GM12892 (cell line): ENCODE measurements at places on chromosomes 16 and 17.

- no peak for DNase-seq
These were observed 11.4 kb downstream of the NT5M start for GRCh38 chr17:17314501-17315071.

GRCh38 chr16:54347961-54348360 is 61.4 kb upstream of the IRX3 start:
- no peak for DNase-seq

- no peak for DNase-seq
These were observed 3.1 kb upstream of the SERPINF1 start for GRCh38 chr17:1758807-1759206.

GRCh38 chr16:25916037-25916436 is 224.3 kb downstream of the HS3ST4 start:
- DNase-seq = no peak

DNA sequence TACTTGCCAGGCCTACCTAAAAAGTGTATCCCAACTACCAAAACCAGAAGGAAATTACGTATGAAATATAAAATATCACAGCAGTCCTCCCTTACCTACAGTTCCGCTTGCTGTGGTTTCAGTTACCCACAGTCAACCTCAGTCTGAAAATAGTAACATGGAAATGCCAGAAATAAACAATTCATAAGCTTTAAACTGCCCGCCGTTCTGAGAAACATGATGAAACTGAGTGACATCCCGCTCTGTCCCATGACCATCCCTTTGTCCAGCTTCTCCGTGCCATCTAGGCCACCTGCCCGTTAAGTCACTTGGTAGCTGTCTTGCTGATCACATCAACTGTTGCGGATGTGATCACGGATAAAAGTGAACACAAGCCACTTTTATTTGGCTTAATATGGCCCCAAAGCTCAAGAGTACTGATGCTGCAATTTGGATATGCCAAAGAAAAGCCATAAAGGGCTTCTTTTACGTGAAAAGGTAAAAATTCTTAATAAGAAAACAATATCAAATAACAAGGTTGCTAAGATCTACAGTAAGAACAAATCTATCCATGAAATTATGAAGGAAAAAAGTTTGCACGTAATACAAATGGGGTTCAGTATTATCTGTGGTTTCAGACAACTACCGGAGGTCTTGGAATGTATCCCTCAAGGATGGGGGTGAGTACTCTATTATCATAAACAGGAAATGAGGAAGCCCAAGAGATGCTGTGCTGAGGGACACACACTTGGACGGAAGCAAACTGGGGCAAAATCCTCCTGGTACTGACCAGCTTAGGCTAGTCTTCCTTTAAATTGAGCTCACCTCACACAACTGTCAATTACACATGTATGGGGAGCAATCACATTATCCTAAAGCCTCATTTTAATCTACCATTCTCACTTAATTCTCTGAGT is 8.2 kb downstream of the USP22 start:
- no peak for DNase-seq

- no peak for DNase-seq
These were observed 5.2 kb upstream of the CDC42EP4 start for GRCh38 chr17:73316919-73317505.

DNA sequence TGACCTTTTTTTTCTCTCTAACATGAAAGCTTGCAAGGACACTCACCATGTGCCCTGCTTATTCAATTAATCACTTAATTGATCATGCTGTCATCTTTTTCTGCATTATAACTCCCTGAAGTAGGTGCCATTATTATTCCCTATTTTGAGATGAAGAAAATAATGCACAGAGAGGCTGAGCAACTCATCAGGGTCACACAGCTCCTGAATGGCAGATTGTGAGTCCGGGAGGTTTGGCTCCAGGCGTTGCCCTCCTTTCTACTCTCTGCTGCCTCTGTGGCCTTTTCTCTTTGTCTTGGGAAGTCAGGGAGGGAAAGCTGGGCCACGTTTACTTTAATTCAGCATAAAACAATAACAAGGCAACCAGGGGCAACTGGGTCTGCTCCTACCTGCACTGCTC is 17.2 kb upstream of the N4BP1 start:
- no peak for DNase-seq

- peak; percentile 59 for DNase-seq
These were observed 300.6 kb downstream of the SOX9 start for GRCh38 chr17:72421128-72422092.

GRCh38 chr16:85508993-85509392 is 104.1 kb upstream of the GSE1 start:
- DNase-seq = no peak

GRCh38 chr17:50063561-50064252 is 7.8 kb downstream of the ITGA3 start:
- no peak for DNase-seq

DNA sequence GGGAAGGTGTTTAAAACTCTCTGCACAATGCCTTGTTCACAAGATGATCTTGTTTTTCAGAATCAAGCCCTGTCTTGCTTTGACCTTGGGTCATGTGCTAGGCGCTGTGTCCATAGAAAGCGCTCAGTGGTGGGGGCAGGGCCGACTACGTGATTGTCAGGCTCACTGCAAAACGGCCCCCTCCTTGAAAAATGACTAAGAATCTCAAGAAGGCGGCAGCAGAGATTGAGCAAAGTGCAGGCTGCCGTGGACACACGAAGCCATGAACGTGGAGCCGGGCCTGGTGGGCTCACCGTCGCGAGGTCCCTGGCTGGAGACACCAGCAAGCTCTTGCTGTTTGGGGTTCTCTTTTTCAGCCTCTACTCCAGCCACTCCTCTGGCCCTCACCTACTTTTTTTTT is 10.2 kb downstream of the ATP2C2 start:
- no peak for DNase-seq

- no peak for DNase-seq
These were observed 14.4 kb upstream of the METRNL start for GRCh38 chr17:83064732-83065659.

GRCh38 chr17:61284174-61284573 is 115.5 kb upstream of the TBX2 start:
- no peak for DNase-seq

DNA sequence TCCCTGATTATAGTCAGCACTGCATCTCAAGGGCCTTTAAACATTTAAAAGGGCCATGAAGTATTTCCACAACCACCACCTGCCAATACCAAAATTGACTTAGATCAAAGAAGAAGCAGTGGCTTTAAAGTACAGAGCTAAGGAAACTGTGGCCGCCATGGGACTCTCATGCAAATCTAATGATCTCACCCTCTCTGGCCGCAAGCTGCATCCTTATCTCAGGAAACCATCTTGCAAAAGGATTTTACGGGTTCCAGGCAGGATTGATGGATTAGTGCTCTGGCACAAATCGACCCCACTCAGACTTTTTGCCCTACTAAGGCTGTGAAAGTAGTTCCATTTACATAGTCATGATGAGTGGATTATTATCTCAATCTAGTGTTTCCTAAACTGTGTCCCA is 22.6 kb downstream of the CDRT4 start:
- DNase-seq = no peak

DNA sequence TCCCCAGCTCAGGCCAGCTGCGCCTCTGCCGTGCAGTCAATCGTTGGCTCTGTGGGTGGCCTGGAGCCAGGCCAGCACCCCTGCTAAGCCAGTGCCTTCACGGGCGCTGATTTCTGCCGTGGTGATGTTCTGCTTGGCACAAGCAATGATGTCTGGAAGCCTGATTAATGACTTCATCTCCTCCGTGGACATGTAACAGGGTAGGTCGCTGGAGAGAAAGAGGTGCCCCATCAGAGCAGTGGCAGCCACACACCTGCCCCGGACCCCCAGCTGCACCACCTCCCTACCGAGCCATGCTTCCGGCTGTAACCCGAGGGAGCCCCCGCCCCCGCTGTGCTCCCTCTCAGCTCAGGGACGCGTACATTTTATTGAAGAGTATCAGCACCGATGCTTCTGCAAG is 1.9 kb downstream of the ARL16 start:
- DNase-seq = no peak

DNA sequence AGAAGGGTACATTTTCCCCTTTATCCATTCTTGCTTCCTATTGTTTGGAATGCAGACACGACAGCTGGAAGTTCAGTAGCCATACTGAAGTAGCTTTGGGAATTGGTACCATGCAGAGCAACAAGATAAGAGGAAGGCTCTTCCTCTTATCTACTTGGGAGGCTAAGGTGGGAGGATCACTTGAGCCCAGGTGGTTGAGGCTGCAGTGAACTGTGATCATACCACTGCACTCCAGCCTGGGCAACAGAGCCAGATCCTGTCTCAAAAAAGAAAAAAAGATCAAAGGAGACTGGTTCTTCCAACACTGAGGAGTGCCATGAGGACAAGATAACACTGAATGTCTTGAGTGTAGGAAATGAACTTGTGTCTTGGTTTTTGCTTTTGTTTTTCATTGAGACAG is 16.0 kb upstream of the RANGRF start:
- no peak for DNase-seq

GRCh38 chr17:43427362-43428043 is 28.7 kb downstream of the ARL4D start:
- no peak for DNase-seq

DNA sequence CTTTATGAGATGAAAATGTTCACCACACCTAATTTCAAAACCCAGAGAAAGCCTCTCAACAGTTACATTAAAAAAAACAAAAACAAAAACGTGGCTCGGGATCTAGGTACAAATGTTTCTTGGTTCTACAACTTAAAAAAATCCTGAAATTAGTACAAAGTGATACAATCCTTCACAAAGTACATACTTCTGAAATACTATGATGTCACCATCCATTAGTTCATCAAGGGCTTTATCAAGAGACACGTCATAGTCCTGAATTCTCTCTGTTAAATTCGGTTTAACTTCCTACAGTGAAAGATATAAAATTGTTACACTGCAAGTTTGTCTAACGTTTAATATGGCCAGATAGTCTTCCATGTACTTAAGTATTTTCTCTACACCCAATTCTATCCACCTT is 18.2 kb downstream of the LITAFD start:
- DNase-seq = no peak

GRCh38 chr16:83113317-83113716 is 486.5 kb downstream of the CDH13 start:
- DNase-seq = no peak

DNA sequence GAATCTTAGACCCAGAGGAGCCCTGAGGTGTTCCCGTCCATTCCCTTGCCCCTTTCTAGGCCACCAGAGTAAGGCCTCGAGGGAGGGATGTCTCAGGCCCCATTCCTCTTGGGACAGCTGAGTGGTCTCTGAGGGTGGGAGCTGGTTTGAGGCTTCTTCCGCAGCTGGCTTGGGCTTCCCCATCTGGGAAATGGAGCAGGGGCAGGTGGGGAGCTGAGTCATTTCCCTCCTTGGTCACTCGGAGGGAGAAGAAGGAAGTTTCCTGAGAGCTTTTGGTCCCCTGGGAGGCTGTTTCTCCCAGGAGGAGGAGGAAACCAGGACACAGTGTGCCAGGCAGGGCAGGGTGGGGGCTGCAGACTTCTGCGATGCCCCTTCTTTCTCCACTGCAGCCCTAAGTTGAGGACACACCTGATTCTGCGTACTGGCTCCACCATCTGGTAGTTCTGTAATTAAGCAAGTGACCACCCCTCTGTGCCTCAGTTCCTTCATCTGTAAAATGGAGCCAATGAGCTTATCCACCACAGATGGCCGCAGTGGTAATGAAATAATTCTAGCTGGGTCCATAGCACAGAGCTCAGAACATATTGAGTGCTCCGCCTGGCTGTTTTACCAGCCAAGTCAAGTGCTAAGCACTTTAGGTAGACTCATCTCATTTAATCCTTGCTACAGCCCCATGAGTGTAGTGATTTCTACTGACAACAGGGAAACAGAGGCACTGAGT is 1.6 kb upstream of the KCNJ12 start:
- no peak for DNase-seq

DNA sequence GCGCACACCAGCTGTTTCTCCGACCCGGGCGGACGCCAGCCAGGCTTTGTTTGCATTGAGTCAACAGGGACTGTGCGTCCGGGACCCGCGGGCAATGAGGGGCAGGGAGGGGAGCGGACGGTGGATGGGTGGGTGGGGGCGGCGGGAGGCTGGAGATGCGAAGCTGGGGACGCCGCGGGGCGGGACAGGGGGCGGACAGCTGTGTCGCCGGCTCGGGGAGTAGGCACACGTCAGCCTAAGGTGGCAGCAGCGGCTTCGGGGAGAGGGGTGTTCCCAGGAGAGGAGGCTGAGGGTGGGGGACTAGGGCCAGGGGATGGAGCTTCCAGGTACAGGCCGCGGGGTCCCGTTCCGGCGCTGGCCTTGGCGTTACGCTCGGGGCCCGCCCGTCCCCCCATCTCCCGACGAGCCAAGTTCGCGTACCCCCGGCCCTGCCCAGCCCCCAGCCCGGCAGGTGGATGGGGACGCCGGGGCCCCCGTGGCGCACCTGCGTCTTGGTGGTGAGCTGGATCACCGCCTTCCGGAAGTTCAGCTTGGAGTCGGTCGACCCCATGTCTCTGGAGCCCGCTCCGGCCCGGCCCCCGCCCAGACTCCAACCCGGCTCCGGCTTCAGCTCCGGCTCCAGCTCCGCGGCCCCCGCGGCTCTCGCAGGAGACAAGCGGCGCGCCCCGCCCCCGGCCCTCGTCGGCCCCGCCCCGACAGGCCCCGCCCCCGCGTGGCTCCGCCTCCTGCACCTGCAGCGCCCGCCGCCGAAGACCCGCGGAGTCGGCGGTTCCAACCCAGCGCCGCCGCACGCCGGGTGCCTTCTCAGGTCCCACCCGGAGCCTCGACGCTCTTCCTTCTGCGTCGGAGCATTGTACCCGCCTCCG is at the start of gene HID1:
TSS of gene HID1 (minus strand) at position 653 of the 866 bp plus-strand sequence. CDS start at position 550, 103 bp downstream.
- peak; percentile 79 for DNase-seq

GRCh38 chr16:81639348-81639747 is 139.7 kb upstream of the PLCG2 start:
- DNase-seq = no peak

GRCh38 chr16:86042393-86042792 is 143.4 kb downstream of the IRF8 start:
- no peak for DNase-seq

GRCh38 chr17:34892461-34893249 is 68.6 kb downstream of the CCT6B start:
- no peak for DNase-seq

- DNase-seq = no peak
These were observed 117.3 kb upstream of the CACNG5 start for GRCh38 chr17:66717641-66718058.

DNA sequence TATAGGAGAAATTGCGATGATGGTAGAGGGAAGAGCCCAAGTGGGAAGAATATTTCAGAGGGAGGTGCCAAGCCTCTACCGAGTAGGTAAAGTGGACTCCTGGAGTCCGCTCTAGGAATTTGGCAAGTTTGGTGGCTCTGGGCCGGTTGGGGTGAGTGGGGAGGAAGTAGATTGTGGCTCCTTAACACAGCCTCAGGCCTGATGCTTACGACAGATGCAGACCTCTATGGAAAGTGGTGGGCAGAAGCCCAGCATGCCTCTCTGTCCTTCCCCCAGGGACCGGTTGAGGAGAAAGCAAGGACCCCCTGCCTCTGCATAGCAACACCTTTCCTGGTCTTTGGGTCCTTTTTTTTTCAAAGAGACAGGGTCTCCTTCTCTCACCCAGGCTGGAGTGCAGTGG is 55.9 kb upstream of the SIAH1 start:
- DNase-seq = no peak

DNA sequence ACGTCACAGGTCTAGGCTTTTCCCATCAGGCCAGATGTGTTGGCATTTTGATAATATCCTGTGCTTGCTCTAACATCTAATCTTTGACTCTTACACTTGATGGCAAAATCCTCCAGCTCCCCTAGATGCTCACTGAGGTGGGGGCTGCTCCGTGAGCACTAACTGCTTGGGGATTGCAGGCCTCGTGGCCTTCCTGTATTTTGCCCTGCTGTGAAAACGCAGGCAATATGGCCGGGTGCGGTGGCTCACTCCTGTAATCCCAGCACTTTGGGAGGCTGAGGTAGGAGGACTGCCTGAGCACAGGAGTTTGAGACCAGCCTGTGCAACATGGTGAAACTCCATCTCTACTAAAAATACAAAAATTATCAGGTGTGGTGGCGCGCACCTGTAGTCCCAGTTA is 9.7 kb upstream of the MLKL start:
- no peak for DNase-seq
